ENCODE measurements at places on chromosomes 2 and 18.
A peak's percentile ranks its signal among the peaks of the same experiment; 100 is the strongest.

GRCh38 chr2:98459496-98460175 is 15.0 kb downstream of the INPP4A start:
- DNase-seq, result no peak

DNA sequence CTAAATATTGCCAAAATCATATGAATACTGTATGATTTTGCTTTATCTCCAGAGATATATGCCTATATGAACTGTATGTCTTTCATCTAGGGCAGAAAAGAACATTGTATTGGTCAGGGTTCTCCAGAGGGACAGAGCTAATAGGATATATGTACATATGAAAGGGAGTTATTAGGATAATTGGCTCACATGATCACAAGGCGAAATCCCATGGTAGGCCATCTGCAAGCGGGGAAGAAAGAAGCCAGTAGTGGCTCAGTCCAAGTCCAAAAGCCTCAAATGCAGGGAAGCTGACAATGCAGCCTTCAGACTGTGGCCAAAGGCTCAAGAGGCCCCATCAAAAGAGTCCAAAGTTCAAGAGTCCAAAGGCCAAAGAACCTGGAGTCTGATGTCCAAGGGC is 209.9 kb downstream of the RNF144A start:
- no peak for DNase-seq

DNA sequence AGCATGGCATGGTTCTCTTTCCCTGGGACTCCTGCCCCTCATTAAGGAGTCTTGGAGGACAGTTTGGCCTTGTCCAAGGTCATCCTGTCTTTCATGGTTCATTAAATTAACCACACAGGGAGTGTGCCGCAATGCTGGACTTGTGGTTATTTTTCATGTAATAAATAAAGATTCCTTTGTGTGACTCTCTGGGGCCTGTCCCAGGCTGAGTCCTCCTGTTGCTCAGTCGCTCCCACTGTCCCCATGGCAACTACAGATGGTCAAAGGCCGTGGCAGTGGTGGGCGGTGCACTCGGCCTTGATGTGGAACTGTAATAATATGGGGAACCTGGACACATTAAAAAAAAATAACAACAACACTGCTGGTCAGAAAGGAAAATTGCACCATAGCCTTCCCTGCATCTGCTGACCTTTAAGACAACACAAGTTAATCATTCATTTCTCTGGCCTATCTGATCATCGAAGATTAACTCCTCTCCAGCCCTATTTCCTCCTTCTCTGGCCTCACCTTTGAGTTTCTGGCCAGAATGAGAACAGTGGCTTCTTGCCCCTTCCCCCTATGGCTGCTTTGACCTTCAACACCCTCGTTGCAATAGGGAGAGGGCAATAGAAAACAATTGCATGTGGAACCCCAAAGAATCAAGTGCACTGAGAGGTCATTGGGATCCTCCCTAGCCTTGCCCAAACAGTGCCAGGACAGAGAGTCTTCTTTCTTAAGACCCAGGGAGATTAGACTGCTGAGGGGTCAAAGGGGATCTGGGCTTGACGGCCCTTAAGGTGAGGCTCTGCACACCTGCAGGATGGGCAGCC is 44.7 kb downstream of the PSD4 start:
- DNase-seq, result no peak

DNA sequence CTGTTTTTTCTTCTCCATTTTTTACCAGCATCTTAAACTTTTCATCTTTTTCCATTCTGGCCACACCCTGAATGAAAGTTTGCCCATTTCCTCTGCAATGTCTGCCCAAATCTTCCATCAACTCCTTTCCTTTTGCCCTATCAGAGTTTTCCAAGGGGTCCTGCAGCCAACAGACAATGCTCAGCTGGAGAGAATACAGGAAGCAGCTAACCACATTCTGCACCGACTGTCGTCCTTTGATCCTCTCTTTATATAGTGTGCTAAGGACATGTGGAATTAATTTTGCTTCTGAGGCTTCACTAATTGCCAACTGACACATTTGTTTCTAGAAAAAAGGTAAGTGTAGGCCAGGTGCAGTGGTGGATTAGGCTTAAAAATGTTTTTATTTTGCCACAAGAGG is 50.5 kb upstream of the DLX2 start:
- no peak for DNase-seq

- peak; percentile 99 for DNase-seq
Observed at GRCh38 chr2:17976871-17977746, 98.6 kb downstream of the KCNS3 start.

DNA sequence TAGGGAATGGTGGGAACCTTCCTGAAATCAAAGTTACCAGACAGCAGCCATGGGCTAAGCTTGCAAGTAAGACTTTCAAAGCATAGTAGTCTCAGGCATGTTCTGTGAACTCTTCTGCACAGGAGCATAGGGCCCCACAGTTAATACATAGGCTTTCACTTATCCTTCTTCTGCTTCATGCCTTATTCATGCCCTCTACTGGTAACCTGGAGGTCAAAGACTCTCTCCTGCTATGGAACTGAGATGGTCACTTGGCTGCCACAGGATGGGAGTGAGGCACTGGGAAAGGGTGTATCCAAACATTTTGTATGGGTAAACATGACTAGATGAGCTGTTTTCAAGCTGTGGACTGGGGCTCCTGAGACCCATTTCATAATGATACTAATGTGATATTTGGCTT is 49.1 kb upstream of the ZNF638 start:
- DNase-seq, result no peak

- no peak for DNase-seq
Observed at GRCh38 chr2:206368484-206368883, 74.8 kb upstream of the ADAM23 start.

- no peak for DNase-seq
Observed at GRCh38 chr18:12026562-12026961, 45.3 kb downstream of the IMPA2 start.

DNA sequence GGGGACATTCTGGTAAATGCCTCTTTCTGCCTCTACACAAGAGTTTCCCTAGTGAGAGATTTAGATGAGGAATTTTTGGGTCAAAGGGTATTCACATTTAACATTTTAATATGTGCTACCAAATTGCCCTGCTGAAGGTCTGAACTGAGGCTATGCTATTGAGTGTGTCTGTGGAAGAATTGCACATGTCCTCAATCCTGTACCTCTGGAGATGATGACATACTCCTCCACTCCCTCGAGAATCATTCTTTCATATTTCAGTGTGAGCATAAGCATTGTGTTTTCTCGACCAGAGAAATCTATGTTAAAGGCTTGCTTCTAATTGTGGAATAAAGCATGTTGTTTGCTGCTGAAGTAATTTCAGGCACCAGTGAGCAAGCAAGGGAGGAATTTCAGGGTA is 110.5 kb downstream of the TSN start:
- no peak for DNase-seq

DNA sequence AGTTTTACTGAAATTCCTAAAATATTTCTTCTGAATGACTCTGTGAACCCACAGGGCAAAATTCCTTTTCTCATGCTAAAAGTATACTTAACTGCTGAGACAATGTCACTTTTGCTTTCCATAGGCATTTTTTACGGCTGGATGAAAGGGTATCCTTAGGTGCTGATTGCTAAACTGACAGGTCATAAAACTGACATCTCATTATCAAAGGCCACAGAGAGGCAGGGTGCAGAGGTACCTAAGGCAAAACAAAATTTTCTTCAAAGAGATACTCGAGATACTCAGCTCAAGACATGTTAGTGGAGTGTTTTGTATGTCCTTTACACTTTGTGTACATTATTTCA is 62.0 kb upstream of the WDR75 start:
- DNase-seq, result no peak

DNA sequence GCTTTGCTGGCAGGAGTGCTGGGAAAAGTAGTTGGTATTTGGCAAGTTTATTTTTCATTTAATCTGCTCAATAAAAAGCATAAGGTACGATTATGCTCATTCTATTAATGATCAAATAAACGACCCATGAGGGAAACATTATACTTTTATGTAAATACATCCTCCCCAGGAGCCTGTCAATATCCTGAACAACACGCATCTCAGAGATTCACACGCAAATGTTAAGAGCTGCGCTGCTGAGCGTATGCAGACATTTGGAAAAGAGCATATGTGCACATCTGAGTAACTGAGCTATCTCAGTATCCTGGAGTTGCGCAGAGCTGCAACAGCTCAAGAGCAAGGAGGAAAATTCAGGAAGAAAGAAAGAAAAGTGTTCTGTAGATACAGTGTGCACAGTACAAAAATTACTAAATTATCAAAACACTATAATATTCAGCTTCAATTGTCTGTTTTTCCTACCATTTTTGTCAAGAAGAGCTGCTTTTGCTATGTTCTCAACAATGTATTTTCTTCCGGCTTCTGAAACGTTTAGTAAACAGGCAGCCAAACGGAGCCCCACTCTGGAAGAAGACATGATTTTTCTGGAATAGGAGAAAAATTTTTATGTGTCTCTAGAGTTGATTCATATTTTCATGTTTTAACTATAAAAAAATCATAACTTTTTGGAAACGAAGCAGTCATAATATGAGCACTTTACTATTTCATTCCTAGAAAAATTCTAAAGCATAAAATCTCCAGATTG is 2.4 kb downstream of the FTCDNL1 start:
- DNase-seq, result no peak

DNA sequence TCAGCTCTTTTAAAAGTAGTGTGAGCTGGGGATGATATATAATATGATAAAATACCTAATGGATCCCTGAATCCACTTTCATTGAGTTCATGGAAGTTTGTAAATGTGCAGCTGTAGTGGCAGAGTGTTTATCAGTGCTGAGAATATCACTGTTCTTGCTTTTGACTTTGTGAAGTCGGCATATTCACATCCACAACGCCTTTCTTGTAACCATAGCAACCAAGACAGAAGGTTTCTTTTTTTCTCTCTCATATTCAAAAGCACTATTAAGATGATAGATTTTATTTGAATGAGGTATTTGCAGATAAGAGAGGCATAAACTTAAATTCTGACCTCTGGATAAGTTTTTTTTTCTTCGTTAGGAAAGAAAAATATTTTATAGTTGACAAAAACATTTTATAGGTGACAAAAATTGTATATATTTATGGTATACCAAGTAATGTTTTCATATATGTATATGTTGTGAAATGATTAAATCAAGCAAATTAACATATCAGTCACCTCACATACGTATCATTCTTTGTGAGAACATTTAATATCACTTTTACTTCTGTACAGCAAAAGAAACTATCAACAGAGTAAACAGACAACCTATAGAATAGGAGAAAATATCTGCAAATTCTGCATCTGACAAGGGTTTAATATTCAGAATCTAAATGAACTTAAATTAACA is 130.0 kb downstream of the PLCL1 start:
- DNase-seq, result no peak

GRCh38 chr2:28726177-28726576 is 25.5 kb upstream of the PPP1CB start:
- DNase-seq, result no peak

GRCh38 chr2:160581035-160581434 is 87.4 kb upstream of the RBMS1 start:
- DNase-seq, result no peak

GRCh38 chr2:121334581-121335293 is 49.7 kb upstream of the TFCP2L1 start:
- no peak for DNase-seq

DNA sequence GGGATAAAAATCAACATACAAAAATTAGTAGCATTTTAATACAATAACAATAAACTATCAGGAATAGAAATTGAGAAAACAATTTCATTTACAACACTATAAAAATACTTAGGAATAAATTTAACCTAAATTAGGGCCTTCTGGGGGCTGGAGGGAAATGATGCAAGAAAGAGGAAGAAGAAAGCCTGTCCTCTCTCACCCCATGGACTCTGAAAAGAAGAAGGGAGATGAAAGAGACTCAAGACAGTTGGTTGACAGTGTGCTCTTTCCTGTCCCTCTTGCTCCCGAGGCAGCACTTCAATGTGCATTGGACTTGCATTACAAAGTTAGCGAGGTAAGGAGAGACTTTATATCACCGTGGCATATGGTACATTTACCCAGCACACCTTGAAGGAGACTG is 88.5 kb downstream of the VAPA start:
- no peak for DNase-seq

GRCh38 chr2:179981085-179981484 is 26.0 kb downstream of the CWC22 start:
- DNase-seq, result peak; percentile 51

DNA sequence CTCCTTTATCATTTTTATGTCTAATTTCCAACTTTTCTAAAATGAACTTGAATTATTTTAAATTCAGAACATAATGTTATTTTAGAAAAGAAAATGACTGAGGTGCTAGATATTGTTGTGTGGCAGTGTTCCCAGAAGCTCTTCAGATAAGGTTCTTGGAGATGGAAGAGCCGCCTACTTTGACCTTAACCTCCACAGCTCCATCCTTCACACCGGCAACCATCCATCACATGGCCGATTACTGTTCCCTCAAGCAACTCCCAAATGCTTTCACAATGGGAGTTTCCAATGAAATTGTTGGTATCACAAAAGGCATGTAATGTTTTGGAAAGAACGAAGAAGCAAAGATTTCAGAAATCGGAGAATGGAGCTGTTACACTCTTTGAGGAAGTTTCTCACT is 193.9 kb upstream of the SALL3 start:
- no peak for DNase-seq

GRCh38 chr18:4102901-4103300 is 352.2 kb downstream of the DLGAP1 start:
- DNase-seq, result no peak

GRCh38 chr2:134395779-134396178 is 141.9 kb downstream of the MGAT5 start:
- DNase-seq, result no peak

GRCh38 chr2:144484201-144484948 is 35.5 kb downstream of the ZEB2 start:
- DNase-seq, result no peak

DNA sequence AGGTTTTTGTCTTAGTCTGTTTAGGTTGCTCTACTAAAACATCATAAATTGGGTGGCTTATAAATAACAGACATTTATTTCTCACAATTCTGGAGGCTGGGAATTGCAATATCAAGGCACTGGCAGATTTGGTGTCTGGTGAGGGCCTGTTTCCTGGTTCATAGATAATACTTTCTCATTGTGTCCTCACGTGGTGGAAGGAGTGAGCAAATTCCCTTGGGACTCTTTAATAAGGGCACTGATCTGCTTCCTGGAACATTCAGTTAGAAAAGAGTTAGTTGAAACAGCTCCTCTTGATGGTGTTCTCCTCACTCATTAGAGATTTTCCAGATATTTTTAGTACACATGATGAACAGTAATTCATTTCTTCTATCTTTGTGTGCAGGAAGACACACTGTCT is 22.3 kb downstream of the COL4A3 start:
- DNase-seq, result no peak
